Stimulated activated CD4-positive, alpha-beta T cell treated with anti-CD3 and anti-CD28 coated beads, Interleukin-12 subunit alpha, Interleukin-12 subunit beta, amount 100 ng/mL, for 4 hours (primary cell): ENCODE measurements at places on chromosomes 5 and 9.

- no peak for DNase-seq
Measured at GRCh38 chr9:91840882-91841281, 109.1 kb downstream of the ROR2 start.

- DNase-seq, result no peak
Measured at GRCh38 chr9:92534204-92534603, 1.6 kb downstream of the ECM2 start.

GRCh38 chr5:130529511-130530485 is 625.5 kb downstream of the CHSY3 start:
- no peak for DNase-seq

DNA sequence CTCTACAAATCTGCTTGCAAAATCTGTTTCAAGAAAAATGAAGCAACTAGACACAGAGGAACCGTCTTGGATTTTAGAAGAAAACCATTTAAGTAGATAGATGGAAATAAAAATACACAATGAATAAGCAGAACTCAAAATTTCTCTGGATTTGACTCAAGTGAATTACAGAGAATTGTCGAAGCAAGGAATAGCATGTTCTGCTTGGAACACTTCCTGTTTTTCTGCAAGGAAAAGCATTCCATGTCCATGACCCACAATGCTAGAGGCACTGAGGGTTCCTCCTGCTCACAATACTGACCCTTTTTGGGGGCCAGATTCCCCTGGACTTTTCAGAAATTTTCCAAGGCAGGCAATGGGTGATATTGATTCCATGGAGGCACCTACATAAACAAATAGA is 29.8 kb downstream of the PRUNE2 start:
- no peak for DNase-seq

DNA sequence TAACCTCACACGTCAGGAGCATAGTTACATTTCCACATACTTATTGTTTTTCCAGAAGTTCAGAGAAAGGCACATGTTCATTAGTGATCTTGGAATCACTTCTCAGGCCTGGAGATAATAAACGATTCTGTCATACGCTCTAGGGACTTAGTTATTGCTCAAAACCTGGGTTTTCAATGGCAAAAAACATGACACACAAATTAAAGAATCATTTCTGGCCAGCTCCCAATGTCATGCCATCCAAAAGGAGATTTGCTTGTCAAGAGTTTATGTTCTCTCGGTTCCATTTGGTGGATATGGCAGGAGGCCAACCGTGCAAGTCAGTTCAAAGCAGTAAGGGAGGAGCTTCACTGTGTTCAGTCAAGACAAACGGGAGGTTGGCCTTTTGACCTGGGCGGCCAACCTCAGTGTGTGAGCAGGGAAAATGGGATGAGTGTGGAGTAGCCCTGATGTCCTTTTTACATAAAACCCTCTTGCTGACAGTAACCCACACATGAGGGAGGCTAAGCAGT is 123.4 kb downstream of the NXNL2 start:
- DNase-seq, result no peak

DNA sequence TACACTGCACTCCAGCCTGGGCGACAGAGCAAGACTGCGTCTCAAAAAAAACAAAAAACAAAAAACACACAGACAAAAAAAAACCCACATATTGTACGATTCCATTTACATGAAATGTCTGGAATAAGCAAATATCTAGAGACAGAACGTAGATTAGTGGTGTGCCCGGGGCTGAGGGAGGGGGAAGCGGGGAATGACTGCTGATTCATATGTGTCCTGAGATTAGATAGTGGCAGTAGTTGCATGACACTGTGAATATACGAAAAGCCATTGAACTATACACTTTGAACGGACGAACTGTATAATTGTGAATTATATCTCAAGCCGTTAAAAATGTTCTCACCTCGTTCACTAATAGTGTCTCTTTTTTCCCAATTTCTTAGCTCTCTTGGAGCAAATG is 23.9 kb downstream of the FGF1 start:
- no peak for DNase-seq

DNA sequence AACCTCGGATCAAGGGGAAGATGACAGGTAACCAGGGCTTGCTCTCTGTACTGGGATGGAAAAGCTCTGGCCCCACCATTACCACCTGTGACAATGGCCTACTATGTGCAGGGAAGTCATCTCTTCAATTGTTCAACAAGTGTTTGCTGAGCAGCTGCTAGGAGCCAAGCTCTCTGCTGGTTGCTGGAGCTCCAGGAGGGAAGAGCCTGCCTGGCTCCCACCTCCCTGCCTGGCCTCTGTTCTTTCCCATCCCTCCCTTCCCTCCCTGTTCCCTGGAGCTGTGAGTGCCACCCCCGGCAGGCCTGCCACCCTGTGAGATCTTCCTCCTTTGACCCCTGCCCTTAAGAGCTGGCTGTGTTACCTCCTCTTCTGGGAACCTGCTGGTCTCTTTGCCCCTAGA is 59.7 kb upstream of the IER5L start:
- DNase-seq, result no peak

DNA sequence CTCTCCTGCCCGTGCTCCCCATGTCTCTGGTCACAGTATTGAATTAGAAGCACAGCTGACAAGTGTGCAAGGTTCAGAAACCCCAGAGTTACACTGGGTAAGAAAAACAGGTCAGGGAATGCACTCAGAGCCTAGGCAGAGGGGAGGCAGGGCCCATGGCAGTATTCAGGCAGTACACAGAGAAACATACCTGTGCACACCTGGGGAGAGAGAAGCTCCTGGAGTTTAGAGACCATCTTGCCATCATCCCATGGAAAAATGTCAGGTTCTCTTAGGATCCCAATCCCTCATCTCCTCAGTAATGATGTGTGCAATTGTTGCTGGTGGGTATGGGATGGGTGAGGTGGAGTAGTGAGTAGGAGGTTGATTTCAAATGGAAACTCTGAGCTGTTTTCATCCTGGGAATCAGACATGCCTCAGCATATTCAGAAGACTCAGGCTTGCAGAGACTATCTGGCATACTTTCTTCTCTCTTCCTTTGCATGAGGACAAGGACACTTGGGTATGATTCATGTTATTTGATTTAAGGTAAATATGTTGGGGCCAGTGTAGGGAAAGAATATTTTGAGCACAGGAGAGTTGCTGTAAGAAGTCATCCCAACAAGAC is 228.5 kb downstream of the ESM1 start:
- no peak for DNase-seq

DNA sequence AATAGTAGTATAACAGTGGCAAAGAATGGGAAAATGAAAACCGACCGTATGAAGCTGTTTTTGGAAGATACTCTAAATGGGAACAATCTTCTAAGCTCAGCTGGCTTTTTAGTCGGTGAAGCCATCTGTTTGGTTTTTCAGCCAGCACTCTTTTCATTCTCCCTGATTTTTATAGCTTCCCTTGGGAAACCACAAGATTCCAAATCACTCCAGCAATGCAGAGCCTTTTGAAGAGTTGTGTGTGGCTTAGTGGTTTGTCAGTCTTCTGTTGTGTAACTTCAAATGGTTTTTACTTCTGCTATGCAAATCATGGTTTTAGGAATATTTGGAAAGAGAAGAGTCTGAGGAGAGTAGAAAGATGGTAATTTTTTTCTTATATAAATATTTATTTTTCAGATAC is 180.7 kb downstream of the KDM4C start:
- DNase-seq, result no peak

GRCh38 chr5:10162468-10162867 is 87.2 kb downstream of the ATPSCKMT start:
- no peak for DNase-seq

DNA sequence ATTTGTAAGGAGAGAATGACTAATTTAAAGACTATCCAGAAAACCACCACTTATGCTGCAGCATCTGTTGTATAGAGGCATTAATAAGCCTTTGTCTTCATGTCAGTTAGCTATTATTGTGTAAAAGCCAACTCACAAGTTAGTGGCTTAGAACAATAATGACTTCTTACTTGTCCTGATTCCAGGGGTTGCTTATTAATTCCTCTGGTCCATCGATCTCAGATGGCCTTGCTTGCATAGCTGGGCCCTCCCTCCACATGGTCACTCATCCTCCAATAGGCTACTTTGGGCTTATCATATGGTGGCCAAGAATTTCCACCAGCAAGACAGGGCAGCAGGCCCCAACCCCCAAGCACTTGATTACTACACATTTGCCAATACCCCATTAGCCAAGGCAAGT is 44.5 kb upstream of the STK32A start:
- no peak for DNase-seq

DNA sequence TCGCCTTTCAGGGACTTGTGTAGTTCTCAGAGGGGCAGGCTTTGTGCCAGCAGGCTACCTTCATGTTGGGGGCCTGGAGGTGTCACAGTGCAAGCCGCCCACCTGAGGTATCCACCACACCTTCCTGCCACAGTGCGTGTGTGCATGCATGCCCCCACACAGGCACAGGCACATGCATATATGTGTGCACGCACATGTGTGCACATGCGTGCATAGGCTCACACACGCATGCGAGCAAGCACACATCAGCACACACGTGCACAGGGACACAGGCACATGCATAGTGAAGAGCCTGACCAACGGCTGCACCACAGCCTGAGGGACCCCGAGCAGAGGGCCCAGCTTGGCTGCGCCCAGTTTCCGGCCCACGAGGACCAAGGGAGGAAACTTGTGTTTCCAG is 36.1 kb downstream of the IRX4 start:
- DNase-seq, result no peak

DNA sequence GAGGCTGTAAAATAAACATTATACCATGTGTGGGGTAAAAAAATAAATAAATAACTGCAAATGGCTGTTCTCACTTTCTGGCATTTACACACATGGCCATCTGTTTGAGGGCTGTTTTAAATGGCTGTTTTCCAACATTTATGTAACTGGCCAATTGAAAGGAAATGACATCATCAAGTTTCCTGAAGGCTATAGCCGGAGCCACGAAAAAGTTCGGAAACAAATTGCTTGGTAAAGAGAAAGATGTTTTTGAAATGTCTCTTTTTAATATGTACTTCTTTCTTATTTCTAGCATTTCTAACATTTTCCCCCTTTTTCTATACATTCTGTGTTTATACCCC is 95.4 kb upstream of the DAB2 start:
- DNase-seq, result no peak

GRCh38 chr9:8727191-8727590 is 927.6 kb upstream of the DMAC1 start:
- no peak for DNase-seq

DNA sequence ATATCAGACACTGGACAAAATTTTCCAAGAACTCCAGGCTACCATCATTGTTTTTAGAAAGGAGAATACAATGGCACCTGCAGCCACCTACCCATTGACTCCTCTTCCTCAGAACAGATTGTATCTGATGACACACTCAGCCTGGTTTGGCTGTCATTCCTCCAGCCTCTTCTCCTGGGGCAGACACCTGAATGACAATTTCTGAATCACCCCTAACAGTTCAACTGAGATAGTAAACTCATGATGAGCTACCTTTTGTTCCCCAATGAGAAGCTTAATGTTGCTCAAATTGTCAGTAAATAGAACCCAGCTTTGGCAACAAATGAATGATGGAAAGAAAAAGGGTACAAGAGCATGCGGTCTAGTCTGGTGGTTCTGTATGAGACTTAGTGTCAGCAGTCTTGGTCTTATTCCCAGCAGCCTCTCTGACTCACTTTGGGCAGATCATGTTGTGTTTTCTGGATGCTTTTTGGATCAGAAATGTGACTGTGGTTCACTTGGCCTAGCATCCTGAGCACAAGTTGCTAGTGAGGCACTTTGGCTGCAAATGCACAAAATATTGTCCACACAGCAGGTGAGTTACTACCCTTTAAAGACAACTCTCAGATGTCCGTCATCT is 78.3 kb downstream of the MAMDC2 start:
- DNase-seq, result no peak

GRCh38 chr9:113343732-113344231 is 3.7 kb upstream of the WDR31 start:
- DNase-seq, result no peak

GRCh38 chr9:120456218-120456617 is 123.7 kb downstream of the CDK5RAP2 start:
- no peak for DNase-seq

GRCh38 chr9:77677957-77678535 is 29.9 kb upstream of the GNA14 start:
- no peak for DNase-seq

- no peak for DNase-seq
Measured at GRCh38 chr5:180598797-180599589, 7.7 kb upstream of the SCGB3A1 start.

DNA sequence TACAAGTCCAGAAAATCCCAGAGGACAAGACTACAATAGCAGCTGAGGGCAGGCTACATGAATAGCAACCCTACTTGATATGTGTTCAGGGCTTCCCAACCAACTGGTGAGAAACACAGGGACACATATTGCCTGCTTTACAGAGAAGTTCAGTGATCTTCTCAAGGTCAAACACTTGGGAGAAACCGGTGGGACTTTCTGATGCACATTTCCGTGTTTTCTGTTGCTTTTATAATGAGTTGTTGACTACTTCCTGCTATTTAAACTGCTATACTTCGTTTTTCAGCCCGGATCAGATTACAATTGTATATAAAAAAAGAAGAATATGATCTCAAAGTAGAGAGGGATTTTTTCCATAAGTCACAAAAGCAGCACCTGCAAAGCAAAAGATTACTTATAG is 175.1 kb downstream of the SNX18 start:
- no peak for DNase-seq

DNA sequence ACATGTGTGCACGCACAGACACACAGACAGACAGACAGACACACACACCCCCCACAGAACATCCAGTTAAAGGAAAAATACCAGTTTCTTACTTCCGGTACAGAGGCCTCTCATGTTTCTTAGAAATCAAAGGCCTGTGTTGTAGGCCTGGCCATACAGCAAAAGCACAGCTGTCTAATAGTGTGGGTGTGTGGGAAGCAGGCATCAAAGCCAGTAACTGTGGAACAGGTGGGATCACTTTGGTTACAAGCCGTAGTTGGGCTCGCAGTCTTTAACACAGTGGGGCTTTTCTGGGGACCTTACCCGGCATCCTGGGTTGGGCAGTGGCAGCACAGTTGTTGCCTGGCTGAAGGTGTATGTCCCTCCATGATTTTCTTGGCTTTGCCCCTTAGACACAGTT is 55.2 kb downstream of the FBXL7 start:
- no peak for DNase-seq

DNA sequence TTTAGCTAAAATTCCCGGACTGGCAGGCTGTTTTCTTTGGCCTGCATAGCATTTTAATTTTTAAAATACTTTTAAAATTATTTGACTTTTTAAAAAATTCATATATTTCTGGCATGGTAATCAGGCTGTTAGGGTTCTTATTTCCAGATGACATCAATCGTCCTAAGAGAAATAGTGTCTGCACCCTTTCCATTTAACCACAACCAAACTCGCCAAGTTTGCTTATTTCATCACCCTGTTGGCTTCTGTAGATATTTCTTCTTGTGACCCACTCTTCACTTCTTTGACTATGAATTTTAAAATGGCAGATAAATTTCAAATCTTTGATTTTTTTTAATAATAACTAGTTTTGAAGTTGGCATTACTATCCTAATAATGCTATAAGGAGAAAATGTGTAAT is 675.7 kb upstream of the FTMT start:
- DNase-seq, result no peak
